ENCODE measurements at places on chromosomes 7 and 10.
A peak's percentile ranks its signal among the peaks of the same experiment; 100 is the strongest.

GRCh38 chr7:140625908-140626868, 14.4 kb downstream of the DENND2A start:
- no peak for DNase-seq

- no peak for DNase-seq
These were observed 212.2 kb downstream of the ANKRD7 start for GRCh38 chr7:118436663-118437062.

GRCh38 chr10:124543971-124544370, 82.3 kb downstream of the LHPP start:
- DNase-seq: no peak

- DNase-seq: no peak
These were observed 2.5 kb downstream of the UFSP1 start for GRCh38 chr7:100886936-100887515.

GRCh38 chr7:112067632-112068540, 138.3 kb downstream of the DOCK4 start:
- no peak for DNase-seq

DNA sequence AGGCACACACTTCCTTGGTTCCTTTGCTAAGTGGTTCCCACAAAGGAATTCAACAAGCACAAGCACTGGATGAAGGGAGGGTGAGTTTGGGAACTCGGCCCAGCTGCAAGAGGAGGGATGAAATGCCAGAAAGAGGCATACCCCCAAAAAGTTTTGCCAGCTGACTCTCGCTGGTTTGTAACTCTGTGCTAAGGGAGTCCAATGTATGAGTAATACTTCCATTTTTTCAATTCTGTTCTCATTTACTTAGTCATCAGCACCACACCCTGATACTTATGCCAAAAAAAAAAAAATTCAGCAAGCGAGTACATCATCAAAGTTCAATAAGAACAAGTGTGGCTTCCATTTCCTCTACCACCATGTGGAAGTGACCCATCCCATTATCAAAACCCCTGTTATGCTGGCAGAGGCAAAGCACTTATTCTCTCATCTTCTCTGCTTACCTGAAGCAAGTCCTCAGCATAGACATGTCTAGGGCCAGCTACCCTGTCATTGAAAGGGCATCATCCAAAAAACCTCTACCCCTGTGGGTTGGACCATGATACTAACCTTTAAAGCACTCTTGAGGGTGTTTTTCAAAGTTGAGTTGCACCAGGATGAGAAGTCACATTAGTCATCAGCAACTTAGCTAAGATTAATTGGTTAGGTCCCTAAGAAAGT, 6.9 kb upstream of the HYCC1 start:
- DNase-seq: no peak

DNA sequence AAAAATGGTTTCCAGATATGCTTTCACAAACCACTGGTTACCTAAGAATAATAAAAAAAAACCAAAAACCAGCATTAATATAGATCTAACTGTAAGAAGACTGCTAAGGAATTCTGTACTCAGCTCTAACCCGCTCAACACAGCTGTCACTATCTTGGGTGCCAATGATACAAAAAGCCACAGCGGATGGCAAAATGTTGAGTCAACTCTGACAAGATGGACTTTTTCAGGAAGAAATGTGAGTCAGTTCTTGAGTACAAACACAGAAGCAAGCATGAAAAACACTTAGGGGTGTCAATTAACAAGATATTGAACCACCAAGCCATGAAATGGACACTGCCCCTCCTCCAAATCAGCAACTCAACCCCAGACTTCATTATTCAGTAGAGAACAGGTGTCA, 55.0 kb downstream of the CTTNBP2 start:
- DNase-seq: no peak

DNA sequence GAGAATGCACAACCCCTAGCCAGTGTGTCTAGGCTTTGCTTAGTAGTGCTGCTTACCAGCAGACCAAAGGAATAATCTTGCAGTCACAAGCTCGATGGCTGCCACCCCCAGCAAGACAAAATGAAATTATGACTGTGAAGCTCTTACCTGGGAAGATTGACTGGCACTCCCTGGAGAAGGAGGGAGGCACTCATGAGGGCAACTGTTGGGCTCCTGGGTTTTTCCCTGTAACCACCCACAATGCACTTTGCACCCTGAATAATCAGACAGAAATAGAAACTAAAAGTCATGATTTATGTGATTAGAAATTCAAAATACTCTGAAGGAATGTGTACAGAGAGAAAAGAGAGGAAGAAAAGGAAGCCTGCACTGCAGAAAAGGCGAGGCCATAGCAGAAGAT, 144.3 kb upstream of the DGKB start:
- no peak for DNase-seq

DNA sequence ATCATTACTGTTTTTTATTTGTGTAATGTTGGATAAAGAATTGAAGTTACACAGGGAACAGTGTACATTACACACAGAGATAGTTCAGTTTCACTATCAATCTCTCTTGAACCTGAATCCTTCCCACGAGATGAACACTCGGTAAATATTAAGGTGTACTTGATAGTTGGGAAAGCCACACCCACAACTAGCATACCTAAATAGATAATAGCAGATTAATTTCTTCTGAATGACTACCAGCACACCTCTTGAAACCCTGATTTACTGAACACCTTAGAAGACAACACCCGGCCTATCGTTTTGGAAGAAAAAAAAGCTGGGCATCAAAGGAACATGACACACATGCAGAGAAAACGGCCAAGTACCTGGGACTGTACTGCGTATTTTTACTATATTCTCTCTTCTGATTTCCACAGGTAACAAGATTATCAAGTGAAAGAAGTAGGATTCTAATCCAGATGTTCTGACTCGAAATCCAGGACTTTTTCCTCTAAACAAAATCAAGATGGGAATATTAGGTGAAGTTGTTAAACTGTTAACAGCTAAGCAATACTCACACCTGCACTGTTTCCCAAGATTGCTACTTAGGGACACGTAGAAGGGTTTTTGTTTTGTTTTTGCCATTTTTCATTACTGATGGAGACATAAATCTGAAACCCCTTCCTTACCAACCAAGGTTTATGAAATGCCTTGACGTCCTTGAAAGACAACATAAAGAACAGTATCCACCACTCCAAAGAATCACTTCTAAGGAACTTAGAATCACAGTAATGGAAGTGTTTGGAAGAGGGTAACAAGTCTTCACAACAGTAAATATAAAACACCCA, 1.0 kb downstream of the CCDC186 start:
- DNase-seq: no peak

DNA sequence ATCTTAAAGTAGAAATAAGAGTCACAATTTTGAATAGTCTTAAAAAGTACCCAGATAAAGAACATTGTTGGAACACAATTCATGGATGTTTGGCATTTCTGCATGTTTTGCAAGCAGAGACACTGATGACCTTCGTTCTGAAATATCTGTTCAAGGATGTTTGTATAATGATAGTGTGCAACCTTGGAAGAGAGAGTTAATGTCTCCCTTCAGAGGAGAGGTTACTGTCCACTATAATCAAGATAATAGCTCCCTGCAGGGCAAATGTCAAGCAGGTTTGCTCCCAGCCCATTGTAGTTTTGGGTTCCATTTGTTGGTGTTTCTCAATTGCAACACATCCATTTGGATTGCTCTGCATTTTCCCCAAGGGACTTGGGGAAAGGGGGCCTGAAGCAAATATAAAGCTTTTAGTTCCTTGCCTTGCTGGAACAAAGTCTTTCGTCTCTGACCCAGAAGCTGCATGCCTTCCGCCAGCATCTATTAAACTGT, 45.2 kb downstream of the COL1A2 start:
- no peak for DNase-seq

- no peak for DNase-seq
These were observed 273.0 kb downstream of the GRM8 start for GRCh38 chr7:126979722-126980121.

DNA sequence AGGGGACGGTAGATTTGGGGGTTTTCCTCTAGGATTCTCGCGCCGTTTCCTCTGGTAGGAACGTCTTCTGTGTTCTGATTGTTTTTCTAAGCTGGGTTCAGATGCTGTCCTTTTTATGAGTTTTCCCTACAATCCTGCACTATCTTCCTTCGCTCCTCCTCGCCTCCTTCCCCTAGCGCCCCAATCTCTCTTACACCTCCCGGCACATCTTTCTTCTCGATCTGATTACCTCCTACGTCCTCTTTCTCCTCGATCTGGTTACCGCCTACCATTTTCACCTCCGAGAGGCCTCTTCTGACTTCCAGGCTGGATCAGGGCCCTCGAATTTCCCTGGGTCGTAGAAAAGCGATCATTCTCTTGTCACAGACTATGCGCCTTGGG, 413 bp downstream of the BUD31 start:
- no peak for DNase-seq

- DNase-seq: no peak
These were observed 18.7 kb upstream of the CYCS start for GRCh38 chr7:25143763-25144162.

DNA sequence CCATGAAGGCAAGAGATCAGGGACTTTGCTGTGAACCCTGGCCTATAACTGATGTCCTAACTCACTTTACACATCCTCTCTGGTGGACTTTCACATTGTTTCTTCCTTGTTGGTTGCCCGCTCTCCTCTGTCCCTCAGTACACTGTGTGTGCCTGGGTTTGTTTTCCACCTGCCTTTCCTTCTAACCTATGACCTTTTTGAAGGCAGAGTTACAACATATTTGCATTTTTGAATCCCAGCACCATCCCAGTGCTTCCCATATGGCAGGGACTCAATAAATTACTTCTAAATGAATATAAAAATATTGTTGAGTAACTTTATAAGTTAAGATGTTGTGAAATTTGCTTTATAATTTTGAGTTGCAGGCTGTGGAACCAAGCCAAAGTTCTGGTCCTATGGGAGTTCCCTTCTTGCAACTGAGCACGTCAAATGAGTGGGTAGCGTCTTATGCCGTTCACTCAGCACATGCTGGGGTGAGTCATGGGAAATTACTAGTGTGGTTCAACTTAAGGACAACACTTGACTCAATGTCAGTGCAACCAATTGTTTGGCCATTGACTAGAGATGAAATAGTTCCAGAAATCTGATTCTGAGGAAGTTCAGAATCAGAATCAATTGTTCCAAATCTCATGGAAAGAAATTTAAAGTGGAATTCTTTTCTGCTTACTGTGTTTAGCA, 250.9 kb downstream of the TWIST1 start:
- DNase-seq: no peak

- no peak for DNase-seq
These were observed 40.2 kb upstream of the MYL10 start for GRCh38 chr7:101669307-101669706.

GRCh38 chr7:50513166-50513871, 51.9 kb downstream of the DDC start:
- DNase-seq: no peak

- DNase-seq: no peak
These were observed 28.6 kb downstream of the TCERG1L start for GRCh38 chr10:131282961-131283360.

GRCh38 chr7:132580277-132580676, 4.0 kb upstream of the PLXNA4 start:
- DNase-seq: no peak

- DNase-seq: no peak
These were observed 186.0 kb downstream of the JAZF1 start for GRCh38 chr7:27994639-27995038.

DNA sequence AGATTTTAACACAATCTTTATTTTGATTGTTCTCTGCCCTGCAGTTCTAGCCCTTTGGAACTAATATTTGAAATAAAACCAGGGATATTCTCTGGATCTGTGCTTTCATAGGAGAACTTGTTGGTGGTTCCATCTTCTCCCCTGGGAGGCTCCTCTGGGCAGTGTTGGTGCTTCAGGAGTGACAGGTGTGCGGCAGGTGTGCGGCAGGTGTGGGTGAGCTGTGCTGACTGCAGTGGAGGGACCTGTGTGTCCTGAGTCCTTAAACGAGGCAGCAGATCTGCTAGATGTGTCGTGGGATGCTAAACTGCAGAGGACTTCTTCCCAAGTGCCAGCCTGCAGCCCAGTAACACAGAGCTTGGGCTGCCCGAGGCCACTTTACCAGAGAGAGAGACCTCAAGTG, 98.4 kb downstream of the LYZL1 start:
- no peak for DNase-seq

- no peak for DNase-seq
These were observed 2.1 kb downstream of the MXI1 start for GRCh38 chr10:110209454-110209925.

DNA sequence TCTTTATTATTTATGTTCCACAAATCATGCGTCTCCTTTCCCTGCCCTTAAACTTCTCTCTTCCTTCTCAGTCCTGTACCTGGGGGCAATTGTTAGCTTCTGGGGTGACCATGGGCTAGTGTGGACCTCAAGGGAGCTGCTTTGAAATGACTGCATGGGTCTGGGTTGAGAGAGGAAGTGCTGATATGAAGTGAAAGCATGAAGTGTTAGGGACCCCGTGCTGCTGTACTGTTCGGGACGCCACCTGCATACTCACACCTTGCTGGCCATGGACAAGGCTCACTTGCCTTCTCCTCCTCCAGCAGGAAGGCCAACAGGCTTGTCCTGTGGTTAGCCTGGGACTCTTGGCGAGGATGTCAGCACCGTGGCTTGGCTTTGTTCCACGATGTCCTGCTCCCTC, 56.7 kb downstream of the MTPN start:
- no peak for DNase-seq

DNA sequence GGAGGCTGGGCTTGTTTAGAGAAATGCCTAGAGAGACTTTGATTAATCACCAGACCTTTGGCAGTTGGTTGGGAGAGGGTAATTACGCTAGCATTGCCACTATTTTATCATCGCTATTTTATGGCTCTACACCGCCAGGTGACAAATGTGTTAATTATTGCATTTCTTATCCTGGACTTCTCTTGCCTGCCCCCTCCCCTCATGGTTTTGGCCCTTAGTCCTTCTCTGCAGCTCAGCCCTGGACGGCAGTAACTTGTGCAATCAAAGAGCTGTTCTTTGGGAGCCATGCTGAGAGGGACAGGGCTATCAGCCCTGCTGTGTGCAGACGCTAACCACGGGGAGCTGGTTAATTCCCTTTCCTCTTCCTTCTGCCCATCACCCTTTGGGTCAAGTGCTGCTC, 585.0 kb downstream of the AUTS2 start:
- DNase-seq: no peak

DNA sequence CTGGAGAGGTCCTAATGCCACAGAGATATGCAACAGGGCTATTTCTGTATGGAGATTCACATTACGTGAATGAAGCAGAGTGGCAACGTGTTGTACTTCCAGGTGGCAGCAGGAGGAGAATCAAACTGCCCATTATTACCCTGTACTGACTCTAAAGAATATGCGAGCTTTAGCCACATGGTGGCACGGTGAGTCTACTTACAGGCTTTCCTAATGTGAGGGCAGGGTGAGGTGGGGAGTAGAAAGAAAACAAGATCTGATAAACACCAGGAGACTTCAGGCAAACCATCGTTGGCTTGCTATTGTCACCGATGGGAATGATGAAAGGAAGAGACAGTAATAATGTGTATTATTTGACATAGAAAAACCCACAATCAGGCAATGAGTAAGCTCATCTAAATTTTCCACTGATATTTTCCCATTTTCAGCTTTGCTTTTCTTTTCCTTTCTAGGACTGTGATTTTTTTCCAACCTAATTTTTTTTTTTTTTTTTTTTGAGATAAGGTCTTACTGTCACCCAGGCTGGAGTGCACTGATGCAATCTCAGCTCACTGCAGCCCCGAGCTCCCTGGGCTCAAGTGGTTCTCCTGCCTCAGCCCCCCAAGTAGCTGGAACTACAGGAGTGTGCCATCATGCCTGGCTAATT, 164.3 kb downstream of the BTAF1 start:
- peak; percentile 46 for DNase-seq

GRCh38 chr10:117885206-117885829, 161.4 kb downstream of the RAB11FIP2 start:
- no peak for DNase-seq
